ENCODE measurements at places on chromosomes 6 and 20. TPM values are rescaled to one million over a fixed set of nuclear protein-coding genes. Genes with fewer than 3 reads are reported as not detected.

CRISP2 gene
- total RNA-seq: not detected

CAPN11 gene
- 3.2 TPM for total RNA-seq

ATRN gene
- 43.6 TPM for total RNA-seq

TMC2 gene
- total RNA-seq: not detected

RAB44 gene
- not detected for total RNA-seq

EPPIN gene
- not detected for total RNA-seq

TAGAP gene
- total RNA-seq: not detected

ZSCAN26 gene
- total RNA-seq: 9.7 TPM

GRCh38 chr6:16576451-16577368, 184.6 kb downstream of the ATXN1 start:
- DNase-seq: no peak

GRCh38 chr20:54865273-54865672, 389.9 kb downstream of the DOK5 start:
- DNase-seq: no peak

DNA sequence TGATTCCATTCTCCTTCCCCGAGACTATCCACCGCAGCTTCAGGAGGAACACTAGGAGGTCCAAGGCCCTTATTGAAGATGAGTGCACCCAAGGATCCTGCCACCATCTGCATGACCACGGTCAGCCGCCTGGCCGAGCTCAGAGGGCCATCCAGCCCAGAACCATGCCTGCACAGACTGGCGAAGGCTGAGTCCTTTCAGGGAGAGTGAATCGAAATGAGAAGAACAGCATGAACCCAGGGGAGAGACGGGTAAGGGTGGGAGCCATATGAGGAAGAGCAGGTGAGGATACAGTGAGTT, 26.3 kb downstream of the SERPINB6 start:
- DNase-seq: no peak

DNA sequence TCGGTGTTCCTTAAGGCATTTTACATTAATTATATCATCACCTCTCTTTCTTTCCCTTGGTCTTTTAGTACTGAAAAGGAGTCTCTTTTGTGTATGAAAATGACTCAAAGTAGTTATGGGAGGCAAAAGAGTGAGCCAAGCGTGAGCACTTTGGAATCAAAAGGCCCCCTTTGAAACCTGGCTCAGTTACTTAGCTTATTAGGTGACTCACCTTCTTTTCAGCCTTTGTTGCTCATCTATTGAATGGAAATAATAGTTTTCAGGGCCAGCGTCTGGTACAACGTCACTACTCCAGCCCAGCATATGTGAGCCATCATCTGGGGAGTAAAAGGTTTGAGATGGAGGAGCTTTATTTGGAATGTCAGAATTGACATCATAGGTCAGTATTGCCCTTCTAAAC, 147.4 kb upstream of the SCGN start:
- no peak for DNase-seq

DNA sequence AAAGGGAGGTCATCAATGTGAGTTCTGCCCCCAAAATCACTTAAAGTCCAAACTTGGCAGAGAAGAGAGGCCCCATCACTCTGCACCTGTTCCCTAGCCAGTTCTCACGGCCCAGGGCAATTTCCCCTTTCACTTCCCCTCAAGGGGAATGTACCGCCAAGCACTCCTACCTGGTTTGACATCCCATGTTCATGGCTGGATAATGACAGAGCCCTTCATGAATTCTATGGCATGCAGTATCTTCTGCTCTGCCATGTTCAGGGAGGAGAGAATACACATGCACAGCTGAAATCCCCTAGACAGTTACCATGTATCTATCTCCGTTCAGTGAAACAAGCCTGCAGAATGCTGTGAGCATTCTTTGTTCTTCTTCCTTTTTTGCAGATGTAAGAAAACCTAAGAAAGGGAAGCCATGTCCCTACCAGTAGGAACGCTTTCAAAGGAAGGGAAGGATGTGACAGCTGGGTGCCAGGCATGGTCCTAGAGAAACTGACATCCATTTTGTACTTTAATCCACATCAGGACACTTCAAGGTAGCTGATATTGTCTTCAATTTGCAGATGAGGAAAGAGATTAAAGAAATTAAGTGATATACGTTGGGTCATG, 79.8 kb upstream of the ARID1B start:
- DNase-seq: no peak

- no peak for DNase-seq
These were observed 88.7 kb downstream of the PLCB1 start for GRCh38 chr20:8220716-8221115.

DNA sequence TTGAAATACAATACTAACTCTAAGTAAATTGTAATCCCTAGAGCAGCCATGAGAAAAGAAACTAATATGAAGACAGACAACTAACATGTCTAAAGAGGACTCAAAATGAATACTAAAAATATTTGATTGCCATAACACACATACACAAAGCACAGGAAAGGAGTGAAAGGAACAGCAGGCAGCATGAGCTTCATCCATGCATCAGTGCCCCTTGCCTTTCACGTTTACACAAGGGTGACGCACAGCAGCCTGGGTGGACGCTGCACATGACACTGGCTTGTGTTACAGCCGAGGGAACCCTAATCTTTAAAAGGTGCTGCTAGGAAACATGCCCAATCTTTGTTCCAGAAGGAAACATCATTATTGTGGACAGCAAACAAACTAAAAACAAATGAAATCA, 123.5 kb downstream of the MAN1A1 start:
- DNase-seq: no peak

- DNase-seq: no peak
These were observed 17.1 kb downstream of the HLA-A start for GRCh38 chr6:29959467-29959866.

- no peak for DNase-seq
These were observed 520.6 kb upstream of the CHD6 start for GRCh38 chr20:42138729-42139128.

GRCh38 chr6:149340200-149340599, 22.7 kb downstream of the TAB2 start:
- DNase-seq: no peak

GRCh38 chr6:161242779-161243693, 30.8 kb downstream of the AGPAT4 start:
- no peak for DNase-seq

DNA sequence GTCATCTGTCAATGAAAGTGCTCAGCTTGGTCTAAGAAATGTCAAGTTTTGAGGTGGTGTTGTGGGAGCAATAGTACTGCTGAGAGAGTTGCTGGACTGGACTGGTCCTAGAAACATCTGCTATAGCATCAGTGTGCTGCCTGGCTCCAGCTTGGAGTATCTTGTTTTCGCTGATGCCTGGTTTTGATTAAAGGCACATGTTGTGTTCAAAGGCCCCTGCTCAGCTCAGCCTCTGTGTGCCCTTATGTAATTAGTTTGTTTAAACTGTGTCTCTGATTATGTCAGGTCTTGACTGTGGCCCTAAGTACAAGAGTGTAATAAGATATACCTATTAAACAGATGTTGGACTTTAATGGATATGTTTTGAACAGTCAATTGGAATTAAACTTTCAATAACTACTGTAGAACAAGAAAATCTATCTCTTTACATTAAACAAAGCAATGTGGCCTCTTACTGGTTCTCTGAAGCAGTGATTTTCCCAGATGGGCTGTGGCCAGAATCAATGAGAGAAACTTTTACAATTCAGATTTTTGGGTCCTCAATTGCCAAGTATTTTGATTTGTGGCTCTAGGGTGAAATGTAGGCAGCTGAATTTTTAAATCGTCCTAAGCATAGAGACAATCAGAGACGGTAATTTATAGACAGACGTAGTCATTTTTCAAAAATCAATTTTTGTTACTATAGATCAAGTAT, 668.2 kb downstream of the DHX35 start:
- no peak for DNase-seq

DNA sequence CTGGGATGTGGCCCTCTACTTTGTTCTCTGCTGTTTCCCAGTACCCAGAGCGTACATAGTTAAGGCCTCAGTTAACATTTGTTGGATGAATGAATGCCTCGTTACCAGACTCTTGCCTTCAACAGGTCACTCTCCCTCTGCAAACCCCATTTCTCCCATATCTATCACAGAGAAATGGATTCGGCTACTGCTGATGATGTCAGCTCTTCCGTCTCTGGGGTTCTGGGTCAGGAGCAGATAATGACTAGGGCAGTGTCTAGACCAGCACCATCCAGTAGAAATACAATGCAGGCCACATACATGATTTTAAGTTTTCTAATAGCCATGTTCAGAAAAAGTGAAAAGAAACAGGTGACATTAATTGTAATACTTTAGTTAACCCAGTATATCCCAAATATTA, 47.9 kb downstream of the TOX2 start:
- no peak for DNase-seq

DNA sequence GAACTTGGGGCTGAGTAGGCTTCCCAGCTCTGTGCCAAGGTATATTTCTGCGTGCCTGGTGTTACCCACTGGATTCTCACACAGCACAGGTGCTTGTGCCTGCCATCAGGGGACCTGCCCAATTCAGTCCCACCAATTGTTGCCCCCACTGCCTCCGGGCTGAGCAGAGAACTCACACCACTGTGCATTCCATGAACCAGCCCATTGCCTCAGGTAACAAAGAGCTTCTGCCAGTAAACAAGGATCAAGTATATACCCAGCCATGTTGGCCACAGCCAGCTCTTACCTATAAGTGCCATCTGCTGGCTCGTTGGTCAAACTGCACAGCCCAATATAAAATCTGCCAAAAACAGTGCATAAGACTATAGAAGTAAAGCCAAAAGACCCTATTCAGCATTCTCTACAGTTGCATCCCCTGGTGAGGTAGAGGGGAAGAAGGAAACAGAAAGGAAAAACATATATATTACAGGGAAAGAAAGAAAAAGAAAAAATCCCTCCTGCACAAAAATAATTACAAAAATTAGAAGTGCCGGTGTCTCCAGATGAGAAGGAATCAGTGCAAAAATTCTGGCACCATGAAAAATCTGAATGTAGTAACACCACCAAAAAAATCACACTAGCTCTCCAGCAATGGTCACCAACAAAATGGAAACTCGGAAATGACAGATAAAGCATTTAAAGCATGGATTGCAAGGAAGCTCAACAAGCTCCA, 241.4 kb downstream of the IBTK start:
- DNase-seq: no peak

DNA sequence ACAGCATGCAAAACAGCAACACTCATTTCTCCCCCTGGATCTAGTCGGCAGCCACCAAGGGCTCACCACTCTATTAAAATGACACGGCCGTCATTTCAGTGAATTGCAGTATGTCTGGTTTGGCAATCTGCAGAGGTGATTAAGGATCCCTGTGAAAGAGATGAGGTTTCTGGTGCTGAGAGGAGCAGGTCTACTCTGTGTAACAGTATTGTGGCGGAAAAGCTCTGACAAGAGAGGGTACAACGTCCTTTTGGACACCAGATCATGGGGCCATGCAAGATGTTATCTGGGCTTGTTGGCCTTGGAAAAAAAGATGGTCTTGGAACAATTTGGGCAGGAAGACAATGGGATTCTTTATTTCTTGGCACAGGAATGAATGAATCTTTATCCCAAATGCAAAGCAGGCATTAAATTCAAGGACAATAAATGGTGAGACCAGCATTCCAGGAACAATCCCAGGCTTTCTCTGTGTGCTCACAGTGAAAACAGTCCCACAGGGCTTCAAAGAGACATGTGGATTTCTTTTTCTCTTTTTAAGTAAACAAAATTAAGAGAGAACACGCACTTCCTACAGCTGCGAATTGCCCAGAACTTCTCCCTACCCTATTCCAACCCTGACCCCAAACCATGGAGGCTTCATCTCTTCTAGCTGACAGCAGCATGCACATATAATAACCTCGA, 33.7 kb upstream of the ADGRF1 start:
- DNase-seq: no peak

- DNase-seq: no peak
These were observed 626.6 kb upstream of the ADGRB3 start for GRCh38 chr6:68008445-68008844.

DNA sequence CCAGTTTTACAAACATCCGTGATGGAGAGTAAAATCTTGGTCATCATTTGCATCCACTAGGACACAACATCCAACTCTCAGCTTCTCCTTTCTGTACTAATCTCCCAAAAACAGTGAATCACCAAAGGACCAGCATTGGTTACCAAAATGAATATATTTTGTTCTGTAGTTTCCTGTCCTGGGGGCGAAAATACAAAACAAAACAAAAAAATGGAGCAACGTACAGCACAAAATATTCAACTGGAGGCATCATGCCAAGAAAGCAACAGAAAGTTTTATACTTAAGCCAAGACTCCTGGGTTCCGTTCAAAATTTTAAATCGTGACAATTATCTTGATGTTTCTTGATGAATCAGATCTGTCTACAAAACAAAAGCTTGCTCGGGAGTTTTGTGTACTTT, 126.6 kb upstream of the CCDC28A start:
- peak; percentile 34 for DNase-seq

- no peak for DNase-seq
These were observed 54.4 kb downstream of the PCNA start for GRCh38 chr20:5065166-5065878.

DNA sequence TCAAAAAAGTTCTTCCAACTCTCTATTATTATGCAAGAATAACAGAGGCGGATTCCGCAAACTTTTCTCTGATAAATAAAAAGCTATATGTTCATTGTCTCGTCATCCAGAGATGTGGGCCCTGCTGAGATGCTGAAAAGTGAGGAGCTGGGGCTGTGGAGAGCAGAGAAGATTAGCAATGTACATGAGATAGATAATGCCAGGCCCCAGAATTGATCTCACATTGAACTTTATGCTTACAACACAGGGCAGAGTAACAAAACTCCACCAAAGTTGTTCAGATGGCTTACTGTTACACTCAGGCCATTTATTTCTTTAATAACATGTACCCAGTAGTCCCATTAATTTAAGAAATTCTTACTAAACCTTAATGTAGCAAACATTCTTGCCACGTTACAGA, 32.7 kb upstream of the RIN2 start:
- no peak for DNase-seq

- DNase-seq: peak; percentile 47
These were observed 13.2 kb downstream of the OTOR start for GRCh38 chr20:16761305-16761829.

DNA sequence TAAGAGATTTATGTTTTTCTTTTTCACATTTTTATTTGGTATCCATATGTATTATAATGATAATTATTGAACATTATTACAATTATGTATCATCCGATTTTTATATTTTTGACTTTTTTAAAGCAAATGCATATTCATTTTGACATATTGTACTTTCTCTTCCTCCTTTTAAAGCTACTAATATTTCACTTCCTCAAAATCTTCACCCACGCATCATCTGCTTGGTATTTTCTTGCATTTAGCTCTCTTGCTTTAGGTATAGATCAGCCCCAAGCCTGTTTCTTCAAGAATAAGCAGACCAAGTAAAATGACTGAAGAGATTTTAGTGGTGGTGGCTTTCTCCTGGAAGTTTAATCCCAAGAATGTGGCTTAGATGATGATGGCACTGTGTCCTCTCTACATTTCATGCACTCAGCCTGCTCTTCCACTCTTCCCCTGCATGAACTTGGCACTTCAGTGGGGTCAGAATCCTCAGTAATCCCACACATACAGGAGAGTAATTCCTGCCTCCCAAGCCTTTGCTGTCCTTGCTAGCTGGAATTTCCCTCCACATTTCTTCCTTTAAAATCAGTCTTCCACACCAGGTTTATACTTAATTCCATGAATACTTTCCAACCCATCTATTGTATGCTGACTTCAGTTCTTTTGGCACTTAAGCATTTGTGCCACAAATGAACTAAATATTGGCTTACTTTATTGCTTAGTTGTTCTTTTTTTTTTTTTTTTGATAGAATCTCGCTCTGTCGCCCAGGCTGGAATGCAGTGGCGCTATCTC, 8.2 kb downstream of the NCOA7 start:
- no peak for DNase-seq

- DNase-seq: no peak
These were observed 13.2 kb upstream of the PXDC1 start for GRCh38 chr6:3764516-3765335.

Measured in glomerular endothelial cell (primary cell).